ENCODE measurements at places on chromosomes 1 and 21. TPM values are rescaled to one million over a fixed set of nuclear protein-coding genes. Genes with fewer than 3 reads are reported as not detected.

DNA sequence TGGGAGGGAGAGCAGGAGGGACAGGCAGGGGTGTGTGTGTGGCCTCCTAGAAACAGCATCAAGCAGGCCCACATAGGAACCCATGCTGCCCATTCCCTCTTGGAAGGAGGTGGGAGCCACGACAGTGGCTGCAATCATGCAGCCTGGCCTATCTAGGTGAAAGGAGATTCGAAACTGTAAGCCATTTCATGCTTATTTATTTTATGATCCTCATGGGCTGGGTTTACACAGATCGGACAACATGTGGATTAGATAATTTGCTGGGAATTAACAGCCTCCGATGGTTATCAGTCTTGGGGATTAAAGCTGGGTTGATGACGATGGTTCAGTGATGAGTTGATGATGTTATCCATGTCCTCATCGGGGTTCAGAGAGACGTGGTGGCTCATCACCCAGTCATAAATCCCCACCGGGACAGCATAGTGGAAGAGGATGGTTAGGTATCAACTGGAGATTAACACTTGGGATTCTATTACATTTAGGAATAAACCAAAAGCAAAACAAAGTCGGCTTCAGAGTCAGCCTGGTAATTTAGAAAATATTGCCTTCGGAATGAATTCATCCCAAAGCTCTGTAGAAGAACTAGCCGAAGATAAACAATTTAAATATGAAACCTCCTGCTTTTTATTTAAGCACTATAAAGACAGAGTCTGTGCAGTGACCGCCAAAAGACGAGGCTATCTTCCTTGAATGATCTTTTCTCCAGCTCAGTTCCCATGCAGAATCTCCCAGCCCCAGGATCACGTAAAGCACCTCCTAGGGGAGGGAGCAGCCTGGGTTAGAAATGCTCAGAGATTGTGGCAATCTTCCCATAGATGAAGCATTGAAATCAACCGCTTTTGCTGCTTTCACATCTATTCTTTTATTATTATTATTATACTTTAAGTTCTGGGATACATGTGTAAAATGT, 252.8 kb downstream of the FOXD2 start:
- DNase-seq, result no peak

The ESRRG gene
- total RNA-seq, result 0.17 TPM

GRCh38 chr1:160706526-160707235, 4.9 kb downstream of the CD48 start:
- no peak for DNase-seq

DNA sequence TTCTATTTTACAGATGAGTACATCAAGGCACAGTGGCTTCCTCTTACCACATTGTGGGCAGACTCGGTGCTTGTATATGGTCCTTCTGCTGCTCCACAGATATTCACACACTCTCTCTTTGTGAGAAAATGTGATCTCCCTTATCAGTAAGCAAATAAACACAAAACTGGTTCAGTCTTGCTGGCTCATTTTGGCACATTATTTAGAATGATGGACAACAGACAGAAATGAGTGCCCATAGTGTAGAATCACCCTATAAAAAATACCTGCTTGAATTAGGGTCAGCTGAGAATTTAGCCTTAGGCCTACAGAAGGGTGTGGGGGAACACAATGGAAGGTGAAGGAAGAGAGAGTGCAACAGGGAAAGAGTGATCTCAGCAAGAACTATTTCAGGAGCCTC, 423.1 kb downstream of the HLX start:
- no peak for DNase-seq

GRCh38 chr21:41737651-41738324, 29.1 kb downstream of the RIPK4 start:
- DNase-seq, result no peak

- peak; percentile 87 for DNase-seq
These were observed 18.4 kb upstream of the RPL11 start for GRCh38 chr1:23673086-23673813.

- DNase-seq, result peak; percentile 85
These were observed 125.0 kb downstream of the TIAM1 start for GRCh38 chr21:31218830-31219608.

DNA sequence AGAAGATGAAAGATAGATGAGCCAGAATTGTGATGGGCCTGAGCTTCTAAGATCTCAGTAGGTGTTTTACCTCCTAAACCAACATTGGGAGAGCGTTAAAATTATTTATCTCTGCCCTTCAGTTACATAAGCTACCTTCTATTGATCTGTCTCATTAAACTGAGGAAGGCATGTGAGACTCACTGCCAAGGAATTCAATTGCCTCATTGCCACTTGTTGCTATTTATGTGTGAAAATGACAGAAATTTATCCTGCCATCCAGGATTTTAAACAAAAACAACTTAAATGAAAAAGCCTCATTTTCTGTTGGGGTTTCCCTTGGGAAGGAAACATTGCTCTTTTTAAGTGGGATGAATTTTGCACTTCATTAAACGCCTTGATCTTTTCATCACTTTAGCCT, 78.7 kb upstream of the RUNX1 start:
- no peak for DNase-seq

All from Daoy (cell line).